Activated effector memory CD4-positive, alpha-beta T cell treated with Interleukin-2 at 50 U/mL for 16 hours (primary cell): ENCODE measurements at places on chromosomes 1 and 21.

DNA sequence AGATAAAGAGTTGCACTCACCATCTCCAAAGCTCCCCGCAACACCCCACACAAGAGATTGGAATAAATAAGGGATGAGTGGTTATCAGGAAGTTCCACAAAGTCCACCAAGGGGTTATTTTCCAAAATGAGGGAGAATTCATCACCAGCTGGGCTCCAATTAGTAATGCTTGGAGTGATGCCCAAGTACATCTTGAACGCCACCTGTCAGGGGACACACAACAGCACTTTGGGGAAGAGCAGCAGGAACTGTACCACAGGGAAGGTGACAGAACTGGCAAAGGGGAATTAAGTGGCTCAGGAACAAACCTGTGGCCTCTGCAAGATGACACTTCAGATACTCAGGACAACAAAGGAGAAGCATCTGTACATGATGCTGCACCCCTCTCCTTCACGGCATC is 11.5 kb downstream of the TRAPPC3 start:
- DNase-seq: no peak

DNA sequence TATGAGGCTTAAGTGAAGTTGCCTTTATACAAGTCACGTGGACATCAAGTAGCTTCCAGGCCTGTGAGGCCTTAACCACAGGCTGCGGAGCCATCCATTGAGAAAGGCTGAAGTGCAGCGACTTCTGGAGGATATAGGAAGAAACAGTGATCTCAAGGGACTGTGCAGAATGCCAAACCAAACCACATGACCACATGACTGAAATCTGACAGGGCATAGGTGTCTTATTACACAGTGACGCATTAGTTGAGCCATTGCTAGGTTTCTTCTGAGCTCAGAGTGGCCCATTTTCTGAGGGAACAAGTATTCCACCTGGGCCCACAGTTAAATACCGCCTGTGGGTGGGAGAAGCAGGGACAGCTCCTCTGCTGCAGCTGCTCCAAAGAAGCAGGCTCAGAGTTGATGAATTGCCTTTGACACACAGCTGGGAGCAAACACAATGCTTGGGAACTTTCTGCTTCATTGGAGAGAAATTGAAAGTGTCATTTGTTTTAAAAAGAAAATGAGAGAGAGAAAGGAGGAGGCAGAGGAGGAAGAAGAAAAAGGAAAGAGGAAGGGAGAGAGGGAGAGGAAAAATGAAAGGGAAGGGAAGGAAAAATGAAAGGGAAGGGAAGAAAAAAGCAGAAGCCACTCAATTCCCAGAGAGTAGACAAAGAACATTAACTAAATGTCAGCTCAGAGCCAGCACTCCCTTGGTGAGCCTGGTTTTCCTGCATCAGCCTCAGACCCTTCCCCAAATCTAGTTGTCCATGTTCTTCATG is 94.4 kb downstream of the COLGALT2 start:
- no peak for DNase-seq

- no peak for DNase-seq
Measured at GRCh38 chr21:39611551-39612190, 1.1 kb upstream of the B3GALT5 start.

- no peak for DNase-seq
Measured at GRCh38 chr1:154807048-154807591, 63.0 kb downstream of the KCNN3 start.

DNA sequence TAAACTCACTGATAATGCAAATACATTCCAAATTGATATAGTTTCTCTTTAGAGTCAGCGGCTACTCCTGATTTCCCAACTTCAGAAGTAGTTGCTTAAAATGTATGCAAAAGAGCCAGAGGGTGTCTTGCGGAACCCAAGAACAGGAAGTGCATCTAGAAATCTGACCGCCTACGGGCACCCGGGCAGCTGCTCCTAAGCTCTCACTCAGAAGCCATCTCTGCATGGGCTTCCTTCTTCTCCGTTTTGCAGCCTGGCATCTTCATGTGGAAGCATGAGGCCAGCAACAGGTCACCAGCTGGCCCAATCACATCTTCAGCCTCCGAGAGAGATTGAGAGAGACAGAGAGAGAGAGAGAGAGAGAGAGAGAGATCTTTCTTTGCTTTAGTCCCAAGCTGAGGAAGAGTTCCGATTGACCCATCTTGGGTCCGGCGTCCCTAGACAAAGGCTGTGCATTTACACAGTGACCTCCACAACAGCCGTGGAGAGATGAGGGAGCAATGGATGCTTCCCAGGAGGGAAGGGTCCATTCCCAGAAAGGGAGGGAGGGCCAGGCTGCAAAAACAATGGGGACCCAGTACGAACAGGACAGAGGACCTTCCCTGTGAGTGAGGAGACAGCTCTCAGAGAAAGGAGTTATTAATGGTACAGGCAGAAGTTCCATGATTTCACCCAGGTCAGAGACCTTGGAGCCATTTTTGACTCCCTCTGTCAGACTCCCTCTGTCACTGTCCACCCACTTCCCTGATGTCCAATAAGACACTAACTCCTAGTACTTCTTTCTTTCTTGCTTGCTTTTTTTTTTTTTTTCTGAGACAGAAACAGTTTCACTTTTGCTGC is 28.2 kb upstream of the SLC30A1 start:
- DNase-seq: no peak

- DNase-seq: no peak
Measured at GRCh38 chr1:92797961-92798360, 13.1 kb upstream of the EVI5 start.

DNA sequence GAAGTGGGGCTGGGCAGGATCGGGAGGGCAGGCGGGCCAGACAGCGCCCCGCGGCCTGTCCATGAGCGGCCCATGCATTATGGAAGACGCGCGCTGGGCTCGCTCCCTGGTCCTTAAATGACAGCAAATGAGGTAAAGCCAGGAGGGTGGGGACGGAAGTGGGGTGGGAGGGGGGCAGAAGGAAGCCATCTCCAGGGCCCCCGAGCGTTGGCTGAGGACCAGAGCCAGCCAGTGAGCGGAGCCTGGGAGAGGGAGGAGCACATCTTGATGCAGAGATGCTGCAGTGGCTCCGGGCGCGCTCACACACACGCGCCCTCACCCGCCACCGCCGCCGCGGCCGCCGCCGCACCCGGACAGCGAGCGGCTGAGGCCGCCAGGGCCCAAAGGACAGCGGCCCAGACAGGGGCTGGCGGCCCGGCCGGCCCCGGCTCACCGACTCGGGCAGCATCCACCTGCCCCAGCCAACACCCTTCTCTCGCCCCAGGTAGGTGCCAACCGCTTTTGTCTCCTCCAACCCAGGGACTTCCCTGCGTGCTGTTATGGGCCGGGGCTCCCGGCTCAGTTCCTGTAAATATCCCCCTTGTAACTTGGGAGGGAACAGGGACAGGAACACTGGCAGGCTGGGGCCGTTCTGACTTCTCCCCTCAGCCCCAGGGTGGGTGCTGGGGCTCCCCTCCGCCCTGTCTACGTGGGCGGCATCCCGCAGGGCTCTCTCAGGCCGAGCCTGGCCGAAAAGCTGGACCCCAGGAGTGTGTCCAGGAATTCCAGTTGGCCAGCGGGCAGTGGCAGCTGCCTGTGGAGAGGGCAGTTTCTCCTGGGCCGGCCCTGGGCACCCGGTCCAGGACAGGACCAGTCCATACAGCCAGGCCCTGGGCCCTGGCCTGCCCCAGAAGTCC is at the start of gene CNTN2:
CNTN2 (plus strand) TSS at position 302 of the 896 bp plus-strand sequence. CDS start 9,974 bp downstream, outside the sequence.
- DNase-seq: no peak

- no peak for DNase-seq
Measured at GRCh38 chr1:178509414-178510007, 3.4 kb upstream of the TEX35 start.

DNA sequence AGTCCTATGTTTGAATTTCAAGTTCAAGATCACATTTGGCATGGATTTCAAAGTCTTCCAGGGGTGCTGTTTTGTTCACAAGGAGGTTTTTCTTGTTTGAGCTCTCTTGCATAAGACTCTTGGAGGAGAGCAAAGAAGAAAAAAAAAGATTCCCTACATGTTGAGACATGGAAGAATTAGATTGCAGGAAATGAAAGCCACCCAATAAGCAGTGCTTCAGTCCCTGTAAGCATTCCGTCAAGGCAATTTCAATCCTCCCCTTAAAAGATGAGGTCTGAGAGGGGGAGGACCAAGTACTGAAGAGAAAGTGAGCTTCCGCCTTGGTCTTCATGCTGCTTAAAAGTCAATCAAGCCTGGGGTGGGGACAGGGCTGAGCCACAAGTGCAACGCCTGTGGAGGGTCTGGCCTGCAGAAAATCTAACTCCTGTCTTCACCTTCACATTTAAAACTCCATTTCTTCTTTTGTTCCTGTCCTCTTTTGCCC is 50.2 kb downstream of the LPAR3 start:
- DNase-seq: no peak

- DNase-seq: no peak
Measured at GRCh38 chr1:28110555-28110954, 22.1 kb upstream of the EYA3 start.

- DNase-seq: peak; percentile 53
Measured at GRCh38 chr1:209627732-209628196, 24.5 kb downstream of the LAMB3 start.

- DNase-seq: no peak
Measured at GRCh38 chr1:162056579-162056978, 12.9 kb upstream of the NOS1AP start.

- DNase-seq: no peak
Measured at GRCh38 chr1:41420860-41421259, 59.6 kb downstream of the FOXO6 start.

DNA sequence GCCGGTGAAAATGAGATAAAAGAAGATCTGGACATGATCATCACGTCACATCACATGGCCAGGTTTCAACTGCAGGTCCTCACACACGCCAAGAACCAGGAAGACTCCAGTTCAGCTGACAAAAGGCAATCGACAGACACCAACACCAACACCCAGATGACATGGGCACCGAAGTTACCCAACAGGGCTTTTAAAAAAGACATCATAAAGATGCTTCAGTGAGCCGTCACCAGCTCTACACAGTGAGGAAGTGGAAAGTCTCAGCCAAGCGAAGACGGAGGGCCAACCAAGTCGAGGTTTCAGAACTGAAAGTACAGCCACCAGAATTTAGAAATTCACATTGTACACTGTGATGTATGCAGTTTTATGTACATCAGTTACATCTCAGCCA is 154.3 kb upstream of the COL6A1 start:
- DNase-seq: no peak

- no peak for DNase-seq
Measured at GRCh38 chr1:109248444-109248796, 919 bp upstream of the CELSR2 start.

DNA sequence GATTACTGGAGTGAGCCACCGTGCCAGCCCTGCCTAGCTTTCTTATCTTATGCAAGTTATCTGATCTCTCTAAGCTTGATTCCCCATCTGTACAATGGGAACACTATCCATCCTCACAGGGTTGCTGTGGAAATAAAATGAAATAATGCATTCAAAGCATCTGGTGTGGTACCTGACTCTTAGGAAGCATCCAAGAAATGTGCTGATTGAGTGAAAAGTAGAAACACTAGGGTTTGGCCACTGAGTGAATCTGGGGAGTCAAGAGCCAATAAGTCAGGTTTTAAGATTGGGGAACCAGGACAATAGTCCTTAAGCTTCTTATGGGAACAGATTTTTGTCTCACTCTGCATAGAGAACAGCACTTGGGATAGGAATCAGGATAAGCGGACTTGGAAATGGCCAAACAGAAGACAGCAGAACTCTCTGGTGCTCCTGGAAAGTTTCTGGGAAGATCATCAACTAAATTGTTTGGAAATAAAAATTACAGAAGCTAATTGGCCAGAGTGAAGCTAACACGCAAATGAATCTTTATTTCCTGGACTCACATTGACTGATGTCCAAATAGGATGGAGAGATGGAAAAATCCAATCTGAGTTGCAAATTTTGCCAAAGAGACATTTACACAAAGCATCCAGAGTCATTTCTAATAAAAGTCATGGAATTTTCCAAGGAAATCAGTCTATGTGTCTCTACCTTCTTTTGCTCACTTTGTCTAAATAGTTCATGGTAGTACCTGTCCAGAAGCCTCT is 3.3 kb downstream of the PAFAH2 start:
- DNase-seq: no peak

DNA sequence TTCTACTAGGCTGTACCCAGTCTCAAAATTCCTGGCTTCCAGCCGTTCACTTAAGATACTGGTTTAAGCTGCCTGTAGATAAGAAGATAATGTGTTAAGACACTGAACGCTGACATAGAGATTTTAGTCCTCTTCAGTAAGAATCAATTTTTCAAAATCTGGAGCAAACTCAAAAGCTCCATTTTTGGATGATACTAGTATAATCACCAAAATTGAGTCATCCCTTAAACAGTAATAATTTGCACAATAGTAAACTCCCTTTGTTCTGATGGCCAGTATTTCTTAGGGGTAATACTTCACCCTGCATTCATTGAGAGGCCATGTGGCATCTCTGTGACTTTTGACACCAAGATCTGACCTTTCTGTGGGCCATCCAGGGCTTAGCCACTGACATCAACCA is 299.8 kb upstream of the USP25 start:
- DNase-seq: no peak

DNA sequence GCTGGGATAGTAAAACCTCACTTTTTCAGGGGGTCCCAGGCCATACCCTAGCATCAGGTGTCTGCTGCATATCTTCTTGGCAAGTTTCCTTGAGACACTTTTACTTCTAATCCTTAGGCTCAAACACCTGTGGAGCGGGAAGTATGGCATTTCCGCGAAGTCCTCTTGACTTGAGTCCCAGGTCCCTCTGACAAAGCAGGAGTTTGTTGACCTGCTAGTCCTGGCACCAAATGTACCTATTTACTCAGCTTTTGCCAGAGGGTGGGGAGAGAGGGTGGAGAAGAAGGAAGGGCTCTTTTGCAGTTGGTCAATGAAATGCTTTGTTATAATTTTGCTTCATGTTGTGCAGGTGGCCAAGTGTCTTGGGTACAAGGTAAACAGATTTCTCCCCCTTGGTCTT is 59.7 kb downstream of the CLIC6 start:
- no peak for DNase-seq

DNA sequence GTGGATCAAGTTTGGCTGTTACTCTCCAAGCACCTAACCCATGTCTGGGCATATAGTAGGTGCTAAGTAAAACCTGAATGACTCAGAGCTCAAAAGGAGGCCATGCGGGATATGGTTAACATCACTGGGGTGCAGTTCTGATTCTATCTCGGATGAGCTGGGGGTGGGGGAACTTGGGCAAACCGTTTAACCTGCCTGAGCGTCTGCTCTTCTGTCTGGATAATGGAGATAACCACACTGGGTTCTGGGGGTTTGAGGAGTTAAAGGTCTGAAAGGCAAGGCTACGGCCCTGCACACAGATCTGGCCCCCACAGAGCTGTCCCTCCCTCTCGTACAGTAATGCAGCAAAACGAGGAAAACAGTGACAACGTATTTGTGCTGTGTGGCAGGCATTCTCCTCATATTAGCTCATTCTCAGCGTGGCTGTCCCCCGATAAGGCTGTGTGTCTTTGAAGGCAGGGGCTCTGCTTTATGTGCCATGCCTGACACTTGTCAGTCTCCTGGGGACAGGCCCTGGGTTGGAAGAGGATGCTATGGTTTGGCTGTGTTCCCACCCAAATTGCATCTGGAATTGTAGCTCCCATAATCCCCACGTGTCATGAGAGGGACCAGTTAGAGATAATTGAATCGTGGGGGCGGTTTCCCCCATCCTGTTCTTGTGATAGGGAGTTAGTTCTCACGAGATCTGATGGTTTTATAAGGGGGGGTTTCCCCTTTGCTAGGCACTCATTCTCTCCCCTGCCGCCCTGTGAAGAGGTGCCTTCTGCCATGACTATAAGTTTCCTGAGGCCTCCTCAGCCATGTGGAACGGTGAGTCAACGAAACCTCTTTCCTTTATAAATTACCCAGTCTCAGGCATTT is 6.8 kb upstream of the ALDH4A1 start:
- no peak for DNase-seq
